ENCODE measurements at places on chromosomes 6 and 20.
A peak's percentile ranks its signal among the peaks of the same experiment; 100 is the strongest.

GRCh38 chr20:46564241-46564957 lies 13.9 kb upstream of the OCSTAMP start:
- no peak for DNase-seq

DNA sequence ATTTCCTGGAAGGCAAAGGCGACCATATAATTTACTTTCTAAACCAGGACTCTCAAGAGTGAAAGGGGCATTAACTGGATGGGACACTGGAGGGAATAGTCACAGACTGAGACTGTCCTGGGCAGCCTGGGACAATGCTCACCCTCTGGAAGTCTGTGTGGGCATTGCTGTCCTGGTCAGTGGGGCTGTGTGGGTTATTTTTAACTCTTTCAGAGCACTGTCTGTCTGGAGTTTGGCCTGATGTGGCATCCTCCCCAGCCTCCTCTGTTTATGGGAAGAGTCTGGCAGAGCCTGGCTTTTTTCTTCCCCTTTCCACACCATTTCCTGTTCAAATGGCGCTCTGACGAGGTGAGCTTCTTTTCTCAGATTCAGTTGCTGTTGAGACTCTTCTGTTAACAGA lies 11.7 kb downstream of the DAAM2 start:
- DNase-seq = no peak

DNA sequence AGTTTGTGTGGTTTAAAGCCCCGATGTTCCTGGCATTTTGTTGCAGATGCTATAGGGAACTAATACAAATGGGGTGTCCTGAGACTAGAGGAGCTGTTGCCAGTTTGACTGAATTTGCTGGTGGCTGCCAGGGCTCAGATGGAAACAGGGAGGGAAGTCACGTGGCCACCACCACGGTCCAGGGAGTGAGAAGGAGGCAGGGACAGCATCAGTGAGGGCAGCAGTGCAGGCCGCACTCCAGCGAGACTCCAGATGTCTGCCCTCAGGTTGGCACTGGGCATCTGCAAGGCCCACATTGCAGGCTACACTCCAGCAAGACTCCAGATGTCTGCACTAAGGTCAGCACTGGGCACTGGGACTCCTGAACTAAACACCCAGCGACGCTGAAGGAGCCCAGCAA lies 86.2 kb downstream of the RAMACL start:
- no peak for DNase-seq

GRCh38 chr20:14407336-14407735 lies 69.9 kb upstream of the FLRT3 start:
- DNase-seq = no peak

- no peak for DNase-seq
These were observed 113.6 kb upstream of the SLC22A16 start for GRCh38 chr6:110589865-110590513.

- DNase-seq = no peak
These were observed 53.0 kb upstream of the MLIP start for GRCh38 chr6:54058236-54058635.

- no peak for DNase-seq
These were observed 12.0 kb upstream of the DTNBP1 start for GRCh38 chr6:15674690-15675386.

DNA sequence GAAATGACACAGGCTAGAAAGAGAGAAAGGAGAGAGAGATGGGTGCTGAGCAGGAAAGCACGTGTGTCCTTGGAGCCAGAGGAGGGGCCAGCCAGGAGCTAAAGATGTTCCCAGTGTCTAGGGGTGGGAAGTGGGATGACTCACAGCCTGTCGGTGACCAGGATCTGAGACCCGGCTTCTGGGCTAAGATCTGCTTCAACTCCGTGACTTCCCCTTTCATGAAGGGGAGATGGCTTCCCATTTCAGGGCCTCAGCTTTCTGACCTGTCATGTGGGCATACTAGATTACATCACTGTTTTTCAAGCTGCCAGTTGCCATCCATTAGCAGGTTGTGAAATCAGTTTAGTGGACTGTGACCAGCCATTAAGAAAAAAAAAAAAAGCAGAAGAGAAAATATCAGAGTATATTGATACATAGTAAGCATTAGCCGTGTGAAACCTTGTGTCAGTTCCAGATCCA lies 5.4 kb downstream of the TGM3 start:
- peak; percentile 34 for DNase-seq

GRCh38 chr6:36893976-36894932 lies 8.5 kb downstream of the C6orf89 start:
- no peak for DNase-seq

DNA sequence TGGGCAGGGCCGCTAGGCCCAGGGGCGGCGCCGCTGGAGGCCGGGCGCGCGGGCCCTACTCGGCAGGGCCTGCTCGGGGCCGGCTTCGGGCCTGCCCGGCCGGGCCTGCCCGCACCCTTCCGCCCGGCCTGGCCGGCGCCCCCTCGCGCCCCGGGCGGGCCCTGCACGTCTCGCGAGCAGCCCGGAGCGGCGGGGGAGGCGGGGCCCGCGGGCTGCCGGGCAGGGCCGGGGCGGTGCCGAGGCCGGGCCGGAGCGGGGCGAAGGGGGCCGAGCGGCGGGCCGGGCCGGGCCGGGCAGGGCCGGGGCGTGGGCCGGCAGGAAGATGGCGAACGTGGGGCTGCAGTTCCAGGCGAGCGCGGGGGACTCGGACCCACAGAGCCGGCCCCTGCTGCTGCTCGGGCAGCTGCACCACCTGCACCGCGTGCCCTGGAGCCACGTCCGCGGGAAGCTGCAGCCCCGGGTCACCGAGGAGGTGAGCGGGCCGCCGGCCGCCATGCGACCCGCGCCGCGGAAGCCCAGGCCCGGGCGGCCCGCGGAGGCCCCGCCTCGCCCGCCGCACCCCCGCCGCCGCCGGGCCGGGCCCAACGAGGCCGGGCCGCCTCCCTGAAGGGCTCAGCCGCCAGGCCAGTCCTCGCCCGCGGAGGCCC lies at the start of gene NPEPL1:
Gene NPEPL1, plus strand, starts transcription at position 222 of the 647 bp plus-strand sequence. Its CDS starts 101 bp downstream, at position 323.
- peak; percentile 69 for DNase-seq

GRCh38 chr20:53707371-53708055 lies 113.9 kb upstream of the ZNF217 start:
- peak; percentile 16 for DNase-seq

GRCh38 chr6:92495242-92495641 lies 924.1 kb downstream of the EPHA7 start:
- DNase-seq = no peak

DNA sequence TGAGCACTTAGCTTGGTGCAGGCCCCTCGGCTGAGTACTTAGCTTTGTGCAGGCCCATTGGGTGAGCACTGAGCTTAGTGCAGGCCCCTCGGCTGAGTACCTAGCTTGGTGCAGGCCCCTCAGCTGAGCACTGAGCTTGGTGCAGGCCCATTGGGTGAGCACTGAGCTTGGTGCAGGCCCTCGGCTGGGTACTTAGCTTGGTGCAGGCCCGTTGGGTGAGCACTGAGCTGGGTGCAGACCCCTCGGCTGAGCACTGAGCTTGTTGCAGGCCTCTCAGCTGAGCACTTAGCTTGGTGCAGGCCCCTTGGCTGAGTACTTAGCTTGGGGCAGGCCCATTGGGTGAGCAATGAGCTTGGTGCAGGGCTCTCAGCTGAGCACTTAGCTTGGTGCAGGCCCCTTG lies 387.1 kb downstream of the THBS2 start:
- no peak for DNase-seq

GRCh38 chr6:44113414-44113813 lies 13.8 kb downstream of the MRPL14 start:
- DNase-seq = no peak

- DNase-seq = no peak
These were observed 103.1 kb downstream of the RNGTT start for GRCh38 chr6:88860310-88860709.

- no peak for DNase-seq
These were observed 22.1 kb upstream of the FOXP4 start for GRCh38 chr6:41523915-41524633.

DNA sequence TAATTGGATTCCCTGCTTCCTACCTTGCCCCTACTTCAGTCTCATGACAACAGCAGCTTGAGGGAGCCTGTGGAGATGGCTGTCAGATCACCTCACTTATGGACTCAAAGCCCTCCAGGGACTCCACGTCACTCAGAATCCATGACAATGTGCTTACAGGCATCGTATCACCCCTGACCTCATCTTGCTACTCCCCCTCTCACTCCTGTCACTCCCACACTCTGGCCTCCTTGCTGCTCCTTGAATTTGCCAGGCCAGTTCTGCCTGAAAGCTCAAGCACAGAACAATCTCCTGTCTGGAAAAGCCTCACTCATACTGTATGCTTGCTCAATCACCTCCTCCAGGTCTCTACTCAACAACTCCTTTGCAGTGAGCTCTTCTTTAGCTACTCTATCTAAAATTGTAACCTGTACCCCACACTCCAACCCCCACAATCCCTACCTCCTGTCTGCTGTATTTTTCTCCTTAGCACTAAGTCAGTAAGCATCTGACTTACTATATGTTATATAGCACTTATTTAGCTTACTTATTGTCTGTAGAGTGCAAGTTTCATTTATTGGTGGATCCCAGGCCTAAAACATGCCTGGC lies 10.7 kb upstream of the GSTA4 start:
- no peak for DNase-seq

- no peak for DNase-seq
These were observed 96.7 kb downstream of the EDN1 start for GRCh38 chr6:12386816-12387215.

- no peak for DNase-seq
These were observed 91.0 kb downstream of the REPS1 start for GRCh38 chr6:138897031-138897430.

- DNase-seq = peak; percentile 28
These were observed 27.0 kb downstream of the STK4 start for GRCh38 chr20:44993343-44993742.

- no peak for DNase-seq
These were observed 60.8 kb downstream of the DNAH8 start for GRCh38 chr6:38775870-38776269.

DNA sequence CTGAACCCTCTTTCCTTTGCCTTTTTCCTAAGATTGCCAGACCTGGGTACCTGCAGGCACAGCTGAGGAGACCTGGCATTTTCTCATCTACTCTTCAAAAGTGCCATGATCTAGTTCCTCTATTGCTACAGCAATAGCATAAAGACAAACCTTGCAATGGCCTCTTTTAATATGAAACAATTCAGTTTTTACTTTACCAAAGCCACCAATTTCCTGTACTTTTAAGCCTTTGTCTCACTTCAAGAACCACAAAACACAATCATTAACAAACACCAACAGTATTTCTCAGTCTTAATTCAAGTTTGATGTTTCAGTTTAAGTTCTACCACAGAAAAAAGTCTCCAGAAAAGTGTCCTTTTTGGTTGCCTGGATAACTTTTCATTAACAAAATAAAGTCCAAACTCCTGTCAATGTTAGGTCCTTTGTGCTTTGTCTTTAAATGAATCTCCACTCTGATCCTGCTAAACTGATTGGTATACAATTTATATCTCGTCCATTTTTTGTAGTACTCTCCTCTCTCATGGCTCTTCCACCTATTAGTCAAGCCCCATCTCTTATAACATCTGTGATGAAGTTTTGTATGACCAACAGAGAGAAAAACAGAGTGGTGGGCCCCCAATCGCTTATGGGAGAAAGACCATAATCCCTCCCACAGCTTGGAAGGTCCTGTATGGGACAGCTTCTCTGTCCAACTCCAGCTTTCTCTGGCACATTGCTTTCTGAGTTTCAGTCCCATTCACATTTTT lies 50.5 kb upstream of the THEMIS start:
- DNase-seq = peak; percentile 55

DNA sequence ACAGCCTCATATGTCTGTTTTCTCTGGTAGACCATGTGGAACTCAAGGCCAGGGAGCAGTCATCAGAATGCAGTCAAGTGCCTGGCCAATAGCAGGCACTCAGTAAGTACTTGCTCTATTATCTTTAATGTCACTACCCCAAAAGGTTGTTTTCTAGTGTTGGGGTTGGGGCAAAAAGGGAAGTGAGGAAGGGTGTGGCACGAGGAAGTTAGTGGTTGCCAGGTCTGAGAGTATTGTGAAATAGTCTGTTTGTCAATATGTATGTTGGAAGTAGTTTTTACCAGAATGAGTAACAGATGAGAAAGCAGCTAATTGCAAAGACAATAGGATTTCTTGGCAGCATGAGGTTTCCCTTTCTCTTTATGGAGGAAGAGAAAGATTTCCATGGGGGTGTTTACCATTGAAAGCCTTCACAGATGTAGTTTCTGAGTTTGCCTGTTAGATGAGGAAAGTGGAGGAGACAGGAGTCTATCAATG lies 59.5 kb upstream of the ARMH2 start:
- DNase-seq = peak; percentile 71

GRCh38 chr20:48259456-48259855 lies 474.2 kb upstream of the SULF2 start:
- DNase-seq = no peak
